Endothelial cell of umbilical vein (primary cell): ENCODE measurements at places on chromosomes 3 and 15. TPM values are rescaled to one million over a fixed set of nuclear protein-coding genes. Genes with fewer than 3 reads are reported as not detected.

DNA sequence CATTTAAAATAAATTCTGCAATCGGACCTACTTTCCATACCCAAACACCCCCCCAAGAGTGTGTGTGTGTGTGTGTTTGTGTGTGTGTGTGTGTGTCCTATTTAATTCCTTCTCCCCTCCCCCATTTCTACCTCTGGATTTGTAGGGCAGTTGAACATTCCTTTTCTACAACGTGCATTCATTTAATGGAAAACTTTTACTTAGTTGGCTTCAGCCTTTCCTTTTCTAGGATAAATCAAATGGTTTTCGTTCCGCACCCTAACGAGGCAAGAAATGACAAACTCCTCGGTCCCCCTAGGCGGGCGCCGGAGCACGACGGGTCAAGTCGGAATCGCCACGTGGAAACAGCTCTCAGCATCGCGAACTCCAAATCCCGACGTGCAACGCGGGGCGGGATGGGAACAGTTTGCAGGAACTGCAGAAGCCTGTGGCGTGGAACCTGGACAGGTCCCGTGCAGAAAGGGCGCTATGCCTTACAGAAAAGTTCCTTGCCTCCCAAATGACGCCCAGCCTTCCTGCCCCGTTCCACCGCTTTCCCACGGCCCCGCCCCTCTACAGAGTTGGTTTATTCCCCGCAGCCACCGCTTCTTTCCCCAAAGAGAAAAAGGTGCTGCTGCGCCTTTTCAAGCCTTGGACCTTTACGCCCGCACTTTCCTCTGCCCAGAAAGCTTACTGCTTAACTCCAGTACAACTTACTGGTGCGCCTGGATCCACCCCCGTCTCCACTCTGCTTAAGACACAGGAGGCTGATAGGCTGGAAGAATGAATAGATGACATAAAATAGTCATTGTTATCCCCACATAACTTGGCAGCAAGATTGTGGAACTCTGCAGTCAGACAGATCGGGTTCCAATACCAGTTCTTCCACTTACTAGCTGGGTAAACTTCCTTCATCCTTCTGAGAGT is 1.1 kb upstream of the EIF2B5 start:
- peaks cover 27% of the 10 kb centered on the region for H3K4me1 ChIP-seq

DNA sequence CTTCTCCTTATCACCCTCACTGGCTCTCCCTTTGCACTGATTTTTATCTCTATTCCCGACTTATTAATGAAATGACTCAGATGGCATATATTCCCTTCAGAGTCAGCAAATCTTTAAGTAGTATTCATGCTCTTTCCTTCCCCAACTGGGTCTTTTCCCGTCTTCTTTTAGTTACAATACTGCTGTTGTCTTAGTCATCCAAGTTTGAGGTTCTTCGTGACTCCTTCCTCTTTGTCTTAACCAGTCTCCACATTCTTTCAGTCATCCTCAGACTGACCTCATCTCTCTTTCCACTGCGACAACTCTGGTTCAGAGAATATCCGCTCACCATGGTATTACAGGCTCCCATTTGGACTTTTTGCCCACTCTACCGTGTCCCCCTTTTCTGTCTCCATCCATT is 12.4 kb downstream of the WDR5B start:
- no peaks in the 10 kb centered on the region for H3K4me1 ChIP-seq
- H3K27me3 ChIP-seq: no peaks in the 10 kb centered on the region
- no peak overlapping the region for H3K4me3 ChIP-seq
- no peak overlapping the region for H3K27ac ChIP-seq
- DNase-seq: no peak

DNA sequence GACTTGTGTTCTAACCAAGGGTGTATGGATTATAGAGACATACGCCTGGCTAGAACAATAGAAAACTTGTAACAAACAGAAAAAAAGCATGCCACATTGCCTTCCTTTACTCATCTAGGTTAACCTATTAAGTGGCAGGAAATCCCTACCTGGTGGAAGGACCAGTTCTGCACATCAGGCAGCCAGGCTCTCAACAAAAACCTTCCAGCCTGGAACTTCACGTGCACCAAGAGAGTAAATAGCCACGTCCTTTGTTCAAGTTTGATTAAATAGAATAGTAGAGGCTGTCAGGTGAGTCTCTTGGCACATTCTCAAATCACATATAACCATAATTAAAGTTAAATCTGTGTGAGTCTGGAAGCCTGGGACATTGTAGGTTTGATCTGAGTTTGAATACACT is 85.0 kb upstream of the DPH6 start:
- H3K36me3 ChIP-seq: no peaks in the 10 kb centered on the region
- H3K27me3 ChIP-seq: no peaks in the 10 kb centered on the region
- no peak overlapping the region for H3K27ac ChIP-seq

DNA sequence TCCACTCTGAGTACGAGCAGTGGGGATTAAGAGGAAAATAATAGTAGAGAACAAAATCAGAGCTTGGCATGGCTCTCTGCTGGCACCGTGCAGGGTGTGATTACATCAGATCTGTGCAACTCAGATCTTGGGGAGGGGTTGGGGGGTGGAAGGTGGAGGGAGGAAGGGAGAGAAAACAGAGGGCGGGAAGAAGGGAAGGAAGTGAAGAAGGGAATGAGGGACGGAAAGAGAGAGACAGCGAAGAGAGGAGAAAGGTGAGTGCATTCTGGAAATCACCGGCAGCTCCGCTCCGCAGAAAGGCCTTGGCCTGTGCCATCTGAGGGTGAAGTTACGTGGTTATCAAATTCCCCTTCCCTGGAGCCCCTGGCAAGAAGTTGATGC is 31.0 kb upstream of the ADAMTS17 start:
- DNase-seq: no peak
- H3K4me3 ChIP-seq: no peak overlapping the region

DNA sequence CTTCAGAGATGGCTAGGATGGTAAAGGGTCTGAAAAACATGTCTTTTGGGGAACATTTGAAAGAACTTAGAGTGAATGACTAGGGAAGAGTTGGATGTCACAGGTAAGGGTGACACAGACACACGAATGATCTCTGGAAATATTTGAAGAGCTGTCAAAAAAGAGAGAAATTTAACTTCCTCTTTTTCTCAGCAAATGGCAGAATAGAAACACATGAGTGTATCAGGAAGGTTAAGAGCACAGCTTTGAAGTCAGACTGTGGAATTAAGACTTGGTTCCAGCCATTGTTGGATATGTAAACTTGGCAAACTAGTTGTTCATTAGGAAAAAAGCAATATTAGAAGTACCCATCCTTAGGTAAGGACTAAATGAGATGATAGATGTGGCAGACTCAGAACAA is 117.7 kb downstream of the IMPG2 start:
- H3K4me3 ChIP-seq: no peak overlapping the region
- no peaks in the 10 kb centered on the region for H3K27me3 ChIP-seq
- no peak for DNase-seq
- H3K4me1 ChIP-seq: peaks cover under 1% of the 10 kb centered on the region
- H3K27ac ChIP-seq: no peak overlapping the region
- no peaks in the 10 kb centered on the region for H3K36me3 ChIP-seq

- H3K36me3 ChIP-seq: no peaks in the 10 kb centered on the region
- no peaks in the 10 kb centered on the region for H3K4me1 ChIP-seq
- no peak overlapping the region for H3K27ac ChIP-seq
- DNase-seq: no peak
- no peak overlapping the region for H3K4me3 ChIP-seq
- peaks cover 2% of the 10 kb centered on the region for H3K27me3 ChIP-seq
These were observed 59.3 kb upstream of the TRA2B start for GRCh38 chr3:185997130-185997529.

PLA2G4B gene
- 4.0 and 5.6 TPM in 2 replicates for total RNA-seq

P2RY14 gene
- total RNA-seq: not detected in 2 replicates

HHATL gene
- total RNA-seq: not detected in 2 replicates

RETNLB gene
- not detected in 2 replicates for total RNA-seq

CD86 gene
- total RNA-seq: not detected in 2 replicates

DMXL2 gene
- 9.7 and 10.8 TPM in 2 replicates for total RNA-seq
